ENCODE measurements at places on chromosomes 7 and 10.

- no peaks in the 10 kb centered on the region for H3K27me3 ChIP-seq
- no peak overlapping the region for H3K27ac ChIP-seq
- no peak for DNase-seq
- H3K4me3 ChIP-seq: no peak overlapping the region
- H3K36me3 ChIP-seq: no peaks in the 10 kb centered on the region
- no peaks in the 10 kb centered on the region for H3K4me1 ChIP-seq
Measured at GRCh38 chr7:132415259-132415658, 161.0 kb downstream of the PLXNA4 start.

DNA sequence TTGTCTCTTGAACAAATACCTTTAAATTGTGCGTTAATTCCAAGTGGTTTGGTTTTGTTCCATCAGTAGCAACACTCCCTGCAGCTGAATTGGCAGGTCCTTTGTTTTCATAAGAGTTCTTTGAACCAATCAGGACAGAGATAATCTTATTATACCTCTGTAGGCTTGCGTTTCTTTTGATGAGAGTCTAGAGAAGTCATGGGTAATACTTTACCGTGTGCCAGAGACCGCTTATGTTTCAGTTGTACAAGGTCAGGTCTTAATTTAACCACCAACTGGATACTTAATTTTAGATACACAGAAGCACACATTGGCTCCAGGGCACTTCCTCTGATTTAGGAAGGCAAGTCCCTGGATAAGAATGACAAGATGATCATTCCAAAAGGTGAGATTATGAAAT, at the start of gene ASB15:
TSS of gene ASB15 (plus strand) at position 292 of the 400 bp plus-strand sequence. CDS start 12,682 bp downstream, outside the sequence.
- no peak within 1 kb of the TSS for H3K4me3 ChIP-seq
- no peak within 1 kb of the TSS for H3K27ac ChIP-seq
- DNase-seq: no peak
- H3K4me1 ChIP-seq: no peaks in the 10 kb centered on the region

GRCh38 chr10:72080042-72080975, 8.0 kb downstream of the SPOCK2 start:
- no peak for DNase-seq
- H3K27ac ChIP-seq: peak overlapping the region; percentile 69
- H3K36me3 ChIP-seq: peaks cover 23% of the 10 kb centered on the region
- no peaks in the 10 kb centered on the region for H3K27me3 ChIP-seq

- no peaks in the 10 kb centered on the region for H3K36me3 ChIP-seq
- H3K27ac ChIP-seq: no peak overlapping the region
- peaks cover 26% of the 10 kb centered on the region for H3K27me3 ChIP-seq
Measured at GRCh38 chr10:112958275-112958995, 8.4 kb downstream of the TCF7L2 start.

DNA sequence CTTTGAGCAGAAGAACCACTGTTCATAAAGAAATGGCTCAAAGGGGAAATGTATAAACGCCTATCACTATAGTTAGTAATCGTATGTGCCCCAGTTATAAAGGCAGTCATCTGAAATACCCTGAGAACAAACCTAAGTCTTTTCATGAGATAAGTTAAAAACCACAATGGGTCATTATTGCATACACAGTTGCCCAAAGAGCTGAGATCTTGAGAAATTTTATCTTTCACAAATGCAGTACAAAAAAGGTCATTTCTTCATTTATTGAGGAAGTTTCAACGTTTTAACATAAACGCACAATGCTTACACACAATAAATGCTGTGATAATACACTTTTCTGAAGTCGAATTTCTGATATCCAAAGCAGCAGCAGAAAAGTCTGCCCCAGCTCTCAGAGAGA, 114.4 kb downstream of the MICU1 start:
- H3K36me3 ChIP-seq: no peaks in the 10 kb centered on the region
- no peak overlapping the region for H3K4me3 ChIP-seq
- no peak overlapping the region for H3K27ac ChIP-seq
- H3K27me3 ChIP-seq: no peaks in the 10 kb centered on the region

DNA sequence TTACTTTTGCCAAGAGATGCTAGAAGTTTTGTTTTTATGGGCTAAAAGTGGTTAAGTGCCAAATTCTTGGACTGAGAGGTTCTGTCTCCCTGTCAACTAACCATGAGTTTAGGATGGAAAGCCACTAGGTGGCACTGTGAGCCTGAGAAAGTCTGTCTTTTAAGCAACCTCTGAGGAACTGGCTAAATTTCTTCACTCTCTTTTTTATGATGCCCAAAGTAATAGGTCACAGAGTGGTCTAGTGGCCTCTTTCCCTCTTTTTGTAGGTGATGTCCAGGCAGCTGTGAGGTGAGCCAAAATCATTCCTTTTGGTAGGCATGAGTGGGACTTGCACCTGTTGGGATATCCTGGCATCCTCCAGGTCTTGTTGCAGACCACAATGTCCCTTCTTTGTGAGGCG, 56.8 kb downstream of the SND1 start:
- H3K36me3 ChIP-seq: peaks cover 69% of the 10 kb centered on the region
- no peak overlapping the region for H3K27ac ChIP-seq
- peak; percentile 82 for DNase-seq
- no peaks in the 10 kb centered on the region for H3K4me1 ChIP-seq
- H3K4me3 ChIP-seq: no peak overlapping the region
- no peaks in the 10 kb centered on the region for H3K27me3 ChIP-seq

DNA sequence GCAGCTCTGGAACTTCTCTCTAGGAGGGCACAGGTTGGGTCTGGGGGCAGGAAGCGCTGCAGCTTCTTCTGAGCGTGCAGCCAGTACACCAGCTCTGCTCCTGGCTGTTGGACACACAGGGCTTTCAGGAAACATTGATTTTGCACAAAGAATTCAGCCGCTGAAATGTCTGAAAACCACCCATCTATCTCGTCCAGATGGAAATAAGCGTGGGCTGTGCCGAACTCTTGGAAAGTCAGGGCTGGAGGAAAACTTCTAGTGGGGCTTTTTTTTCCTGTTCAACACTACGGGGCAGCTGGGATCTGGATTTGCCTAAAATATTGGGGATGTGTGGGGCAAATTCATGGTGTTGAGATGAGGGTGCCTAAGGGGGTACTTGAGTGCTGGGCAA, 31.2 kb downstream of the PALD1 start:
- no peak overlapping the region for H3K4me3 ChIP-seq
- no peaks in the 10 kb centered on the region for H3K27me3 ChIP-seq
- peaks cover 28% of the 10 kb centered on the region for H3K4me1 ChIP-seq
- H3K27ac ChIP-seq: no peak overlapping the region

DNA sequence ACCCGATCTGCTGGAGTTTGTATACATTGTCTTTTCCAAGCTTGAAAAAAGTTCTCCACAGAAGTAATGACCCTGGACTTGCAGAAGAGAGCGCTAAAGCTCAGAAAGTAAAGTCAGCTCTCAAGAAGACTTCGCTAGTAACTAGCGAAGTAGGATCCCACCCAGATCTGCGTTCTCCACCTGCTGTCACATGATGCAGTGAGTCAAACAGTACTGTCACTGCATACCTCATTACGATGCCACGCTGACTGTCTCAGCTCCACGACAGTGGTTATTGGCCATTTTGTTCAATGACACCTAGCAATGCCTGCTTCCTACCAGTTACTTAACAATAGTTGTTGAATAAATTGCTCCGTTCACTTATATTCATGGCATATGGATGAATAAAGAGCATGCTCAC, 29.7 kb upstream of the SEC61G start:
- peaks cover 12% of the 10 kb centered on the region for H3K27me3 ChIP-seq
- no peak overlapping the region for H3K4me3 ChIP-seq
- H3K4me1 ChIP-seq: no peaks in the 10 kb centered on the region
- H3K36me3 ChIP-seq: no peaks in the 10 kb centered on the region
- H3K27ac ChIP-seq: no peak overlapping the region

- no peak overlapping the region for H3K27ac ChIP-seq
- H3K36me3 ChIP-seq: no peaks in the 10 kb centered on the region
- H3K4me3 ChIP-seq: no peak overlapping the region
- H3K27me3 ChIP-seq: no peaks in the 10 kb centered on the region
- DNase-seq: no peak
Measured at GRCh38 chr7:50939021-50939420, 156.3 kb upstream of the GRB10 start.

DNA sequence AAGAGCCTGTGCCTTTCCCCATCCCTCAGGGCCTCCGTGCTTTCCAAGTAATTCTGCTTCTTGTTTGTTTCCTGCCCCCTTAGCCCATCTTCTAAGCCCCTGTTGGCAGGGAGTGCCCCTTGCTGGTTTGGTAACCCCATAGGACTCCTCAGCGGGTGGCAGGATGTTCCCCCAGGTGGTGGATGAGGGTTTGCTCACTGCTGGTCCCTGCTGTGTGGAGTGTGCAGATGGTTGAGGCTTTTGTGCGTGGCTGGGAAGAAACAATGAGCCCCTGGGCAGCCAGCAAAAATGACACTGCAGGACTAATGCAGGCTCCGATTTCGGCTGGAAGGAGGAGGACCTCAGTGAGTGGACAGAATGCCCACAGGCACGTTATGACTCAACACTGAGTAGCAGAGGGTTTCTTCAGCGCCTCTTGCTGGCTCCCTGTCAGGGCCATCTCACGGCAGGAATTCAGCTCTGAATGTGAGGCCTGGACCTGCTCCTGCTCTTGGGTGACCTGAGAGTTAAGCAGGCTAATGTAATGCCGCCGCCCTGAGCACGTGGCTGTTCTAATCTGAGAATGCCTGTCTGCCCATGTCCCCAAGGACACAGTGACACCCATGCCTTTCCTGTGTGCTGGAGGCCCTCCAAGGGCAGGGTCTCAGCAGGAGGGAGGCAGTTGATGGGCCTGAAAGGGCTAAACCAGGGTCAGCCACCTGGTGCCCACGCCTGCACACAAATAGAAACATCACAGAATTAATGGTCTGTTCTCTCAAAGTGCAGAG, 16.6 kb downstream of the BAG3 start:
- DNase-seq: no peak
- no peaks in the 10 kb centered on the region for H3K36me3 ChIP-seq
- H3K27me3 ChIP-seq: no peaks in the 10 kb centered on the region
- H3K27ac ChIP-seq: no peak overlapping the region
- H3K4me1 ChIP-seq: peaks cover 5% of the 10 kb centered on the region

DNA sequence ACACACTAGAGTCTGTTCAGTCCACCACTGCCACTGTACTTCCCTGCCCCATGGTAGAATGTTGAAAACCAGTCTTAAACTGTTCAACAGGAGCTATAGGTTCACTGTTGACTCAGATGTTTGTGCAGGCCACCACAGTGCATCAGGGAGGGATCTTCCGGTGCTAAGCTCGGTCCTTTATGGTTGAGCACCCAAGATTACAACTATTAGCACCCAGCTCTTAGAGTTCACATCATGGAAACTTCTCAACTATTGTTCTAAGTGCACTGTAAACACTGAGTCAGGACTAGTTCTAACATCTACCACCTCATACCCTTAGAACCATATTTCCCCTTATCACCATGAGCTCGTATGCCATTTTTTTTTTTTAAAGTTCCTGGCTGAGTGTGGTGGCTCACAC, 97.1 kb upstream of the MXI1 start:
- H3K4me1 ChIP-seq: peaks cover 3% of the 10 kb centered on the region
- peaks cover 7% of the 10 kb centered on the region for H3K36me3 ChIP-seq
- H3K4me3 ChIP-seq: no peak overlapping the region
- H3K27ac ChIP-seq: no peak overlapping the region
- no peaks in the 10 kb centered on the region for H3K27me3 ChIP-seq
- no peak for DNase-seq

DNA sequence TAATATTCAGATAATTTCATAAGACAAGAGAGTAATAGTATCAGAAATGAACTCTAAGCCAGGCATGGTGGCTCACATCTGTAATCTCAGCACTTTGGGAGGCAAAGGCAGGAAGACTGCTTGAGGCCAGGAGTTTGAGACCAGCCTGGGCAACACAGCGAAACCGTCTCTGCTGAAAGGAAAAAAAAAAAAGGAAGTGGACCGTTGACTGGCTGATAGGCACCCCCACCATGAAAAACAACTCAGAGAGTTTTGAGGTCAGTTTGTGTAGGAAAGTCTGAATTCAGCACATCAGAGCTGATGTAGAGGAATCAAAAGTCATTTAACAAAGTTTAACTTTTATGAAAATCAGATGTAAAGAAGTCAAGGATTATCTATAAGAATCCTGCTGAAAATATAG, 63.2 kb upstream of the AMPH start:
- H3K36me3 ChIP-seq: no peaks in the 10 kb centered on the region
- H3K27ac ChIP-seq: no peak overlapping the region
- no peak overlapping the region for H3K4me3 ChIP-seq
- H3K4me1 ChIP-seq: no peaks in the 10 kb centered on the region

DNA sequence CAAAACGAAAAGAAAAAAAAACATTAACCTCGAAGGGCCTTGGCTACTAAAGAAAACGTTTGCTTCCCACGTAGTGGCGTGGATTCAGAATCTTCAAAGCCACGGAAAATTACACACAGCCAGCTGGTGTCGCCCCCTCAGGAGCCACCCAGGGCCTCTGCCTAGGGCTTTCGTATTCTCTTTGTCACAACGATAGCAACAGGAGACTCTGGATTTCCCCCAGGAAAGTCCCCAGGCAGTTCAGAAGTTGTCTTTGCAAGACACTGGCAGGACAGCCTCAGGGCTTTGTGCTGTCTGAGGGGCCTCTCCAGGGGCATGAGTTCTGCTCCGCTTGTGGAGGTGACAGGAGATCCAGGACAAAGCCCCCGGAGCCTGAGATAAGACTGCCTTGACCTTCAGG, 150.2 kb upstream of the INSYN2A start:
- no peaks in the 10 kb centered on the region for H3K27me3 ChIP-seq
- H3K27ac ChIP-seq: no peak overlapping the region
- H3K36me3 ChIP-seq: no peaks in the 10 kb centered on the region

GRCh38 chr7:47345857-47346298, 236.0 kb downstream of the TNS3 start:
- H3K36me3 ChIP-seq: peaks cover 32% of the 10 kb centered on the region
- DNase-seq: no peak
- H3K4me3 ChIP-seq: no peak overlapping the region
- H3K27me3 ChIP-seq: no peaks in the 10 kb centered on the region
- no peak overlapping the region for H3K27ac ChIP-seq

GRCh38 chr10:91190876-91191583, 29.4 kb upstream of the PCGF5 start:
- no peaks in the 10 kb centered on the region for H3K36me3 ChIP-seq
- peaks cover 42% of the 10 kb centered on the region for H3K4me1 ChIP-seq
- H3K4me3 ChIP-seq: no peak overlapping the region
- no peaks in the 10 kb centered on the region for H3K27me3 ChIP-seq
- H3K27ac ChIP-seq: no peak overlapping the region

- no peak overlapping the region for H3K27ac ChIP-seq
- H3K36me3 ChIP-seq: no peaks in the 10 kb centered on the region
- H3K4me3 ChIP-seq: no peak overlapping the region
- no peak for DNase-seq
- peaks cover 36% of the 10 kb centered on the region for H3K4me1 ChIP-seq
Measured at GRCh38 chr7:2017914-2018568, 214.7 kb downstream of the MAD1L1 start.

GRCh38 chr10:119132521-119133345, 28.8 kb downstream of the DENND10 start:
- no peak overlapping the region for H3K4me3 ChIP-seq
- H3K27me3 ChIP-seq: no peaks in the 10 kb centered on the region
- H3K36me3 ChIP-seq: peaks cover 3% of the 10 kb centered on the region
- peaks cover 11% of the 10 kb centered on the region for H3K4me1 ChIP-seq

- no peaks in the 10 kb centered on the region for H3K27me3 ChIP-seq
- no peak overlapping the region for H3K4me3 ChIP-seq
- DNase-seq: no peak
- H3K27ac ChIP-seq: no peak overlapping the region
- H3K4me1 ChIP-seq: peaks cover 6% of the 10 kb centered on the region
- no peaks in the 10 kb centered on the region for H3K36me3 ChIP-seq
Measured at GRCh38 chr7:156918635-156919034, 25.7 kb upstream of the LMBR1 start.

Measured in B cell (primary cell).